ENCODE measurements at places on chromosomes 12 and 14.

GRCh38 chr12:124923905-124924734, 9.7 kb upstream of the UBC start:
- DNase-seq, result no peak

- no peak for DNase-seq
These were observed 74.9 kb downstream of the NTF3 start for GRCh38 chr12:5506821-5507231.

- DNase-seq, result no peak
These were observed 72.4 kb downstream of the IQSEC3 start for GRCh38 chr12:138898-139534.

DNA sequence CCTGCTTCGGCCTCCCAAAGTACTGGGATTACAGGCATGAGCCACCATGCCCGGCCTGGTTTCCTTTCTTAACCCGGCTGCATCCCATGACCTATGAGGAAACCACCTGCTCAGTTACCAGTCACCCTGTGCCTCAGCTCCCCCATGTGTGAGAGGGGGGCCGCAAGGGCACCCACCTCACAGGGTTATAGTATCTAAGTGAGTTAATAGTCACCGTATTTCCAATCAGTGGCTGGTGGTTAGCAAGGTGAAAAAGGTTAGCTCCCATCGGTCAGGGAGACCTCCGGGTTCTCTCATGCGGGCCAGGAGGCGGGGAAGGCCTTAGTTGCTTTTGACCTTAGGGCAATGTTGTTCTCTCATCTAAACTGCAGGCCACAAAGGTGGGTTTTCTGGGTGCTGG, 6.7 kb downstream of the LRP1 start:
- DNase-seq, result no peak

- no peak for DNase-seq
These were observed 68.1 kb downstream of the ETV6 start for GRCh38 chr12:11717519-11717961.

GRCh38 chr14:94354638-94355185, 31.6 kb upstream of the SERPINA6 start:
- no peak for DNase-seq

- DNase-seq, result no peak
These were observed 98.5 kb upstream of the PLEKHA5 start for GRCh38 chr12:19031032-19031431.

DNA sequence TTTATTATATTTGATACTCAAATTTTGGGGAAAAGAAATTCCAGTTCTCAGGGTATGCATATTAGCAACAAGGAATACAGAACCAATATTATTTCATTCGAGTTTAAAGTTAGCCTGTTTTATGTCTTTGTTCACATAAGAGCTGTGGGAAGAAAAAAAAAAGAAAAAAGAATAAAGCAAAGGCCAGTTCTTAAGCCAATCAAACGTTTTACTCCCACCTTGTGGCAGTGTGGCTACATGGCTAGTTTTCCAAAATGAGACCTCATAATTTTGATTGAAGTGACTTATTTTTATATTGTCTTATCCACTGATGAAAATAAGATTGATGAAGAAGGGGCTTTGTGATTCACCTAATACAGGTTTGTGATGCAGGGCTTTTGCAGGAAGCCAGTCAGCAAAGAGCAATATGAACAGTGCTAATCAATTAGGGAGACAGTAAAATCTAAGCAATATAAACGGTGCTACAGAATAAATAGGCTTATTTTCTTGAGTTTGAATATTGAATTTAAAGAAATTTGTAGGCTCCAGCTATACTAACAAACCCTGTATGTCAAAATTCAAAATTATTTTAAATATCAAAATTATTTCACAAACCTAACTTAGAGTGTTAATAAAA, 624.1 kb upstream of the FOXG1 start:
- no peak for DNase-seq

DNA sequence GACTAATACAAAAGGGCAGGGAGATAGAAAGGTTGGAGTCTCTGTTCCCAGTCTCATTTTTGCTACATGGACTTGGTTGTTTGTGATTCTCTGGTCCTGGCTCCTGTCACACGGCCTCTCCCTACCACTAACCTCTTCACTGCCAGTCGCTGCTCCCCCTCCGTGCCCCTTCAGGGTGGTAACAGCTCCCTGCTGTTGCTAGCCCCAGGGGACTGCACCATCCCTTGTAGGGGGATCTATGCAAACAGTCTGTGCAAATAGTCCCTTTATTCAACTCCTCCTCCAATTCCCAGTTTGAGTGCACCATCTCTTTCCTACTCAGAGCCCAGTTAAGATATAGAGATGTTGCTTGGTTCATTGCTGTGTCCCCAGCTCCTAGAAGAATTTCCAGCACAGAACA, 51.1 kb downstream of the CCDC60 start:
- DNase-seq, result no peak

DNA sequence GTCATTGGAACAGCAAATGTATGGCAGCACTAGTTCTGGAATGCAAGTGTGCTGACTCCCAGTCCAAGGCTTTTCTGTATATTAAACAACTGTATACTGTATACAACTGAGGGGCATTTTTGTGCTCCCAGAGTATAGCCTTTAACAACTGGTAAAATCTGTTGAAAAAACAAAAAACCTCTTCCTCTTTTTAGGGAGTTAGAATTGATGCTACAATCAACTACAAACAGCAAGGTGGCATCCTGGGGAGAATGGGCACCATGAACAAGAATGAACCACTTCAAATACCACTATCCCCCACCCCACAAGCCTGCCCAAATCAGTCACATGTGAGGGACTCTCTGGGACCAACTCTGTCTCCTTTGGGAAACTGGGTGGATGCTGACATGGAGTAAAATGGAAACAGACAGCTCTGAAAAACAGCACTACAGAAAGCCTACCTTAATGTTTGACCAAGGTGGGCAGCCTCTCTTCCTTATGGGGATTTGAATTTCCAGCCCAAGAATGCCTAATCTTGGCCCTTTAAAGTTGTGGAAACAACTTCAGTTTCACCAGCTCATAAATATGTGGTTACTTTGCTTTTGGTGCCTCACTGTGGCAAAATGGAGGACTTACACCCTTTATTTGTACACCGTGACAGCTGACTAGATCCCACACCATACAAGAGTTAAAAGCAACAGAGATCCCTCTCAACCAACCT, 7.5 kb downstream of the VTI1B start:
- DNase-seq, result no peak

All from stimulated activated CD8-positive, alpha-beta memory T cell treated with anti-CD3 and anti-CD28 coated beads, Interleukin-4, amount 100 ng/mL, for 1 hour (primary cell).